ENCODE measurements at places on chromosomes 2 and 18.

DNA sequence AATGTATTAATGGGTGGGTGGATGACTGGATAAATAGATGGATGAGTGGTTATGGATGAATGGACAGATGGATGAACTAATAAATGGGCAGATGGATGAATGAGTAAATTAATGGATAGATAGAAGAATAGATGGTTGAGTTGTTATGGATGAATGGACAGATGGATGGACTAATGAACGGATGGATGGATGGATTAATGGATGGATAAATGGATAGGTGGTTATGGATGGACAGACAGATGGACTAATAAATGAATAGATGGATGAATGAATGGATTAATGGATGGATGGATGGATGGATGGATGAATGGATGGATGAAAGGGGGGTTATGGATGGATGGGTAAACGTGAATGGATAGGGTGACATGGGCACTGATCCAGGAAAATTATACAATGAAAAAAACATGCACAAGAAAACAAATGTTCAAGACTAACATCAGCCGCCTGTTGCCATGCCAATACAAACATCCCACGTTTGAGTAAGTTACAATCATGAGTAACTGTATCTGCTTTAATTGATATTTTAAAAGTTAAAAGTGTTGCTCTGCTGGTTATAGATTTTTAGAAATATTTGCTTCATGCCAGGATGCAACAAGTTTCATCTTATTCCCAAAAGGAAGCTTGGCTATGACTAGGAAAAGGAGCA lies 20.8 kb downstream of the PXDN start:
- no peak for DNase-seq

DNA sequence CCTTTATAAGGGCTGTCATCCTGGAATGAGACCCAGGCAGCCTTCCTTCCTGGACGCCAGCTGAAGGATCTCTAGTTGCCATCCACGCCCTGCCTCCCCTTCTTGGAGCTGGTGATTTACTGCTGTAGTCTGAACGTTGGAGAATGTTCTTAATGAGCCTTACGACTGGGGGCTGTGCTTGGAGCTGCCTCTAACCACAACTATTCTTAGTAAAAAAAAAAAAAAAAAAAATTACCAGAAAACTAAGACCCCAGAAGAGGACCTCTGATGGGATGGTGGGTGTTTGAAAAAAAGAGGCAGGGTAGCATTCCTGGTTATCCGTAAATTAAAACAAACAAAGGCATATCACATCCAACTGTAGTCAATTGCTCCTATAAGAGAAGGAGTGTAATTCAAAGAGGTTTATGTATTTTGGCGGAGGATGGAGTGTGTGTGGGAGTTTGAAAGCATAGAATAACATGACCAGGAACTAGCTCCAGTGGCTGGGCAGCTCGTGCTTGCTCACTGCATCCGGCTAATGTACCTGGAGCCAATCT lies 105.4 kb downstream of the QPCT start:
- no peak for DNase-seq

DNA sequence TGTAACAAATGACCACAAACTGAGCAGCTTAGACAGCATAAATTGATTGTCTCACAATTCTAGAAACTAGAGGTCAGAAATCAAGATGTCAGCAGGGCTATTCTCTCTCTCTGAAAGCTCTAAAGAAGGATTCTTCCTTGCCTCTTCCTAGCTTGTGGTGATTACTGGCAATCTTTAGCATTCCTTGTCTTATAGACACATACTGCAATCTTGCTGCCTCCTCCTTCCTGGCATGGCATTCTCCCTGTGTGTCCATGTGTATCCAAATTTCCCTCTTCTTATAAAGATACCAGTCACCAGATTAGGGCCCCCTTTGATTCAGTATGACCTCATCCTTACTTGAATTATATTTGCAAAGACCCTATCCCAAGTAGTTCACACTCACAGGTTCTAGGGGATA lies 2.3 kb downstream of the ASB3 start:
- no peak for DNase-seq

DNA sequence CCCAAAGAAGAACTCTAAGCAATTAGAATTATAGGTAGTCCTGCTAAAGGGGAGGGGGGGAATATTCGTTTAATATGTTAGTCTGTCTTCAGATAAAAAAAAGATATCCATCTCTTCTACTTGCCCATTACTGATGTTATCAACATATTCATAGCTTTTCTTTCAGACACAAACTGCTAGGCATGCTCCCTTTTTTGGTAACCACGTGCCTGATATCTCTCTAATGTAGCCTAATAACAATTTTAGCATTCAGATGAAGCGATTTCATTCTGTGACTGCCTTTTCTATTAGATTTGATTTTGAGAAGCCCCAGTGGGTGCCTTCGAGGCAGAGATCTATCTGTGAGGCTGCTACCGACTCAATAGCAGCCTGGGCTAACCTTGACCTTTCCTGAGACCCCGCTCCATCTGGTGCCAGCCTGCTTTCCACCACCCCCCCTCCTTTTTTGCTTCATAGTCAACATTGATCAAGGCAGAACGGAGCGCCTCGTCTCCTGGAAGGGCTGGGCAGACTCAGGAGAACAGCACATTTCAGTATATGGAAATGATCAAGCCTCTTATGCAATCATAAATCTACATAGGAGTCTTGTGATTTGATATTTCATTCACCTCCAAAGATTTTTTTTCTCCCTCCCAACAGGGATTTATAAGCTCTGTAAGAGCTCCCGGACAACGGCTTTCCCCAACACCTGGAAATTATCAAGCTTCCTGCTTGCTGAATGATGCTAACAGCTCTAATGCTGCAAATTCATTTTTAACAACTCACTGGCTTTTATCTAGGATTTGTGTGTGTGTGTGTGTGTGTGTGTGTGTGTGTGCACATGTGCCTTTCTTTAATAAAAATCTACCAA lies 14.7 kb upstream of the BCL11A start:
- no peak for DNase-seq

DNA sequence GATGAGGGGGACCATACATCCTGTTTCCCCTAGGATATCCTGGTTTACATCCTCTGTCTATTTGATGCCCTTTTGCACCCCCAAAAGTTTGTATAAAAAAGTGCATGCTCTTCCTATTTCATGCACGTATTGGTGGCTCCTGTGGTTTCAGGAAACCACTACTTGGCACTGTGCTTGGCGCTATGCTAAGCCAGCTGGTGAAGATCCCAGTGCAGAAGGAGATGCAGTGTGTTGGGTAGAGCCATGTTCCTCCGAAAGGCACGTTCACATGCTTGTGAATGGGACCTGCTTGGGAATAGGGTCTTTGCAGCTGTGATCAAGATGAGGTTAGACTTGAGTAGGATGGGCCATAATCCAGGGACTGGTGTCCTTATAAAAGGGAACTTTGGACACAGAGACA lies 419.7 kb downstream of the GALR1 start:
- no peak for DNase-seq

GRCh38 chr2:152175012-152175367 lies 573 bp downstream of the STAM2 start:
- DNase-seq, result no peak

DNA sequence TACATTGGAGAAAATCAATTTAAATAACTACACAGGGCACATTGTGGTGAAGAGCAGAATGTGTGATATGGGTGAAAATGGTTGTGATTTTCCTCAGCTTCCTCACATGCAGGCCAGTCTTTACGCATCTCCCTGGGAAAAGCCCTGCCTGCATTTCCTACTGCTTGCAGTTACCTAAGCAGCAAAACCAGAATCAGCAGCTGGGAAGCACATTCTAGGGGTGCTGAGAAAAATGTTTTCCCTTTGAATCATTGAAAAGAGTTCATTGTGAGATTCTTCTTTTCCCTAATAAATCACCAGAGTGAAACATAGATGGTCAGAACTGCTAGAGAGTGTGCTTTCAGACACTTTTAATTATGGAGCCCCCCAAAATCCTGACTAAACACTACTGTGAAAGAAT lies 656.0 kb downstream of the TDRD15 start:
- no peak for DNase-seq

GRCh38 chr18:24561369-24561965 lies 101.0 kb downstream of the HRH4 start:
- DNase-seq, result no peak

DNA sequence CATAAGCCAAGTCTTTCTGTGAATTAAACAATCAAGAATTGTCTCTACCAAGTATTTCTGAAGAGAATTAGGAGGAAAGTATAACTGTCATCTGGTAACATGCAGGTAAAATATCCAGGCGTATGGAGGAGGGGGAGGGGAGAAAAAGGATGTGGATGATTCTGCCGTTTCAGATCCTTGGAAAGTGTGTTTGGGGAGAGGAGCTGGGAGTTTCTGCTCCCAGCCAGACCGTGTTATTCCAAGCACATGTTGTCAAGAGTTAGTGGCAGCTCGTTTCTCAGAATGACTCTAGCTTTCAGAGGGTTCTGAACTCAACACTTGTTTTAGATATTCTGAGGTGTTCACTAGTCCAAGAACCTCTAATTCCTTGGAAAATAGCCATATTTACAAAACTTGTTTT lies 137.6 kb downstream of the FAM124B start:
- DNase-seq, result no peak

DNA sequence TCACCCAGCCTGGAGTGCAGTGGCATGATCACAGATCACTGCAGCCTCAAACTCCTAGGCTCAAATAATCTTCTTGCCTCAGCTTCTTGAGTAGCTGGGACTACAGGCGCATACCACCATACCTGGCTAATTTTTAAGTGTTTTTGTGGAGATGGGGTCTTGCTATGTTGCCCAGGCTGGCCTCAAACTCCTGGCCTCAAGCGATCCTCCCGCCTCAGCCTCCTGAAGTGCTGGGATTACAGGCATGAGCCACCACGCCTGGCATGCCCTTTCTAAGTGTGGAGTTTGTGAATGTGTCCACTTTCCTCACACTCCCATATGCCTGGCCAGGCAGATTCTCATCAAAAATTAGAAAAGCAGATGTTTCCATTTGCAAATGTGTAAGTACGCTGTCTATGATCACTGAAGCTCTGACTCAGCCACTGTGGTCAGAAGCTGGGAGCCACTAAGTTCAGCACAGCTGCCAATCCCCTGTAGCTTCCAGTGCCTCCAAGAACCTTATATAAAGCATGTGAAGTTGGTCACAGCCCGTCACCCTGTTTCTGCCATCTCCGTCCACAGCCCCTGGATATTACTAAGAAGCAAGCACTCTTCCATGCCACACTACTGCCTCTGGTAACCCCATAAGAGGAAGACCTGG lies 155.4 kb downstream of the FAM210A start:
- no peak for DNase-seq

GRCh38 chr2:88254437-88255091 lies 84.4 kb downstream of the THNSL2 start:
- no peak for DNase-seq

DNA sequence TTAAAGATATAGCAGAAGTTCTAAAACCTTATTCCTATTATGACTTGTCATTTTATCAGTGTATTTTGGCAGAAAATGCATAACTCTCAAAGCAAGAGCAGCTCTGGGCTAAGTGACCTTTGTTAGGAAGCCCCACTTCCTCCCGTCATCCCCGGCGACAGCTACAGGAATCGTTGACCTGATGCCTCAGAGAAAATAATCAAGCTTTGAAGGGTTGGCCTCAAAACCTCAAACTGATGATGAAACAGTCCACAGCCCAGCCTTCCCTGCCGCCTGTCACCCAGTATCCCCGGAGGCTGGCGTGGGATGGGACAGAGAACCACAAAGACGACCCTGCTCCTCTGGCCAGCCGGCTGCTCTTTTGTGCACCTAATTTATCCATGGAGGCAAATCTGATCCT lies 65.3 kb downstream of the KCNF1 start:
- no peak for DNase-seq

GRCh38 chr2:12259493-12259892 lies 457.2 kb upstream of the TRIB2 start:
- DNase-seq, result no peak

- no peak for DNase-seq
Observed at GRCh38 chr18:9867071-9867594, 18.6 kb upstream of the TXNDC2 start.

DNA sequence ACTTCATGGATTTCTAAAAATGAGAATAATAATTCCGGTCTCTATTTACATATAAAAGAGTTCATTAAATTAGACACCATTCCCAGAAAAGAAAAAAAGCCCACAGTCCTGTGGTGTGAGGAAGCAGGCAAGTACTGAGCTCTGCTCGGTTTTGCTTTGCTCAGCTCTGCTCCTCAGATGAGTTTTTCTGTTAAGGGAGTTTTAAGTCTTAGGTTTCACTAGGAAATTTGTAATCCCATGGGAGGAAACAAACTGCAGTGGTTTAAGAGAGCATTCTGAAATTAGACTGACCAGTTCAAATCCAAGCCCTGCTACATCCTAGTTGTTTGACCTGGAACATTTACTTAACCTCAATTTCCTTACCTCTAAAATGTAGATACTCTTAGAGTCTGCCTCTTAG lies 338.6 kb upstream of the MMADHC start:
- DNase-seq, result no peak

GRCh38 chr2:223971-224760 lies 39.7 kb downstream of the SH3YL1 start:
- no peak for DNase-seq

GRCh38 chr18:56825878-56826277 lies 174.7 kb downstream of the WDR7 start:
- DNase-seq, result no peak

All from stimulated activated CD4-positive, alpha-beta T cell treated with anti-CD3 and anti-CD28 coated beads, Interleukin-1b, Interleukin-23, amount 100 ng/mL, for 1 hour (primary cell).